ENCODE measurements at places on chromosomes 12 and 14.

DNA sequence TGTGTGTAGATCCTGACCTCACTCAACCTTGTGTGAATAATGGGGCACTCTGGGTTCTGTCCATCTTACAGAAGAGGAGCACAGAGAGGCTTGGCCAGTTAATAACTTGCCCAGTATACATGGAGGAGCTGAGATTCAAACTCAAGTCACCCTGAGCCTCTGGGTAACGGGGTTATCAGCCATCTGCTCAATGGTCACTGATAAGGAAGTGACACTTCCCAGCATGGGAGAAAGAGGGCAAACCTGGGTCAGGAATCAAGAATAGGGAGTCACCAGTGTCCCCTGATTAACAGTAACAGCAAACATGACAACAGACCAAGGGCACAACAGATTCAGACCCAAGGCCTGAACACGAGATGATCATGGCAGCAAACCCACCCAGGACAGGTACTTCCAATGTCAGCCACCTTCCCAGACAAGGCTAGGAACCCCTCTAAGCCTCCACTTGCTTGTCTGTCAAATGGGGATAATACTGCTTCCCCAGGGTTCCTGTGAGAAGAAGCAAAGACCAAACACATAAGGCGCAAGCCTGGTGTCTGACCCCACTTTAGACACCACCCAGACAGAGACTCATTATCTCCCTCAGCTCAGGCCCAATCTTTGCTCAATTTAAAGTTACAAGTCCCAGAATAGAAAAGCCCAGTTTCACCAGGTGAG lies 3.6 kb downstream of the CCDC85C start:
- no peak for DNase-seq

DNA sequence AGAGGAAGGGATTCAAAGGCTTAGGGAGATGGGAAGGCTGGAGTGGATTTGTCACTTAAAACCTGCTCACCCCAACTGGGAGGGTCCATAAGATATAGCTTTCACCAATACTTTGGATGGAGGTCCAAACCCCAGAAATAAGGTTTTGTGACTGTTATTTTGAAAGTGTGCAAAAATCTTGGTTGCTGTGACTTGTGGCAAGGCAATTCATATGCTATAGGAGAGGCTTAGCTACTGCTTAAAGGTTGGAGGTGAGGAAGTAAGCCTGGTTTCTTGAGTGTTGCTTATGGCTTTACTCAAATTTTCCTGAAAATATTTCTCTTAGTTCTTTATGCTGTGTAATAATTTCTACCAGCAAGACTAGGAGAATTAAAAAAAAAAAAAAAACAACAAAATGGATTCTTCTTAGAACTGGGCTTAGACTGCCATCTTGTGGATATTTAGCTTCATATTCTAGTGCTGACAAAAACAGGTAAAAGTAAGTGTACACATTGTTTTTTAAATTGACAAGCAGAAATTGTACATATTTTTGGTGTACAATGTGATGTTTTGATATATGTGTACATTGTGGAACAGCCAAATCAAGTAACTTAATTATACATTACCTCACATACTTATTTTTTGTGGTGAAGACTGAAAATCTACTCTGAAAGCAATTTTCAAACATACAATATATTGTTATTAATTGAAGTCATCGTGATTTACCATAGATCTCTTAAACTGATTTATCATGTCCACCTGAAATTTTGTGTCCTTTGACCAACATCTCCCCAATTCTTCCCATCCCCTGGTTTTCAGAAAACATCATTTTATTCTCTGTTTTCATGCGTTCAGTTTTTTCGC lies 23.0 kb downstream of the PDE6H start:
- DNase-seq = peak; percentile 71

DNA sequence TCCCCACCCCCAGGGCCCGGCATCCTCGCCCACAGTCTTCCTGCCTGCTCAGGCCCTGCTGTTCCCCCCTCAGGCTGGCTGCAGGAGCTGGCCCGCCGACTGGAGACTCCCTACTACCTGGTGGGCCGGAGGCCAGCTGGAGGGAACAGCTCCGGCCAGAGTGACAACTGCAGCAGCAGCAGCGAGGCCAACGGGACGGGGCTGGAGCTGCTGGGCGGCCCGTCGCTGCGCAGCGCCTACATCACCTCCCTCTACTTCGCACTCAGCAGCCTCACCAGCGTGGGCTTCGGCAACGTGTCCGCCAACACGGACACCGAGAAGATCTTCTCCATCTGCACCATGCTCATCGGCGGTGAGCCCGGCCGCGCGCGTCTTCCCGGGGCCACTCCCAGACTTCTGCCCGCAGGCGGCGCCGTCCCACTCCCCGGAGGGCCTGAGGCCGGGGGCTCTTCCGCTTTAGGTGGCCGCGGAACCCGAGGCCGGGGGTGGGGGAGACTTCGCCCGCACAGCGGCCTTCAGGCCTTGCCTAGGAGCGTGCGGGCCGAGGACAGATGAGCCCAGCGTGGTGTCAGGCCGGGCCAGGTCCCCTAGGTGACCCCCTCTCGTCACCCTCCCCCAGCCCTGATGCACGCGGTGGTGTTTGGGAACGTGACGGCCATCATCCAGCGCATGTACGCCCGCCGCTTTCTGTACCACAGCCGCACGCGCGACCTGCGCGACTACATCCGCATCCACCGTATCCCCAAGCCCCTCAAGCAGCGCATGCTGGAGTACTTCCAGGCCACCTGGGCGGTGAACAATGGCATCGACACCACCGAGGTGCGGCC lies 10.2 kb downstream of the KCNH3 start:
- DNase-seq = peak; percentile 15

DNA sequence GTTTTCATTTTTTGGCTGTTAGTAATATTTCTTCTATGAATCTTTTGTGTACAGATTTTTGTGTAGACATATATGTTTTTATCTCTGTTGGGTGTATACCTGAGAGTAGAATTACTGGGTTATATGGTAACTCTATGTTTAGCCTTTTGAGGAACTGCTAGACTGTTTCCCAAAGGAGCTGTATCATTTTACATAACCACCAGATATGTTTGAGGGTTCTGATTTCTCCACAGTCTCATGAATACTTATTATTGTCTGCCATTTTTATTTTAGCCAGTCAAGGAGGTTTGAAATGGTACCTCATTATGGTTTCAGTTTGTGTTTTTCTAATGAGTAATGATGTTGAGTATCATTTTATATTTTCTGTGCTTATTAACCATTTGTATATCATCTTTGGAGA lies 1.9 kb downstream of the PCNX4 start:
- no peak for DNase-seq

GRCh38 chr14:101475456-101476257 lies 85.6 kb upstream of the DIO3 start:
- DNase-seq = no peak

GRCh38 chr12:93880853-93881522 lies 203.8 kb downstream of the CRADD start:
- no peak for DNase-seq

- DNase-seq = no peak
Observed at GRCh38 chr14:76975051-76975450, 53.5 kb downstream of the IRF2BPL start.

Measured in CD4-positive, alpha-beta T cell treated with Interleukin-21 for 1 hour (primary cell).